Fibroblast of the aortic adventitia (primary cell): ENCODE measurements at places on chromosomes 3 and 15. TPM values are rescaled to one million over a fixed set of nuclear protein-coding genes. Genes with fewer than 3 reads are reported as not detected.

DNA sequence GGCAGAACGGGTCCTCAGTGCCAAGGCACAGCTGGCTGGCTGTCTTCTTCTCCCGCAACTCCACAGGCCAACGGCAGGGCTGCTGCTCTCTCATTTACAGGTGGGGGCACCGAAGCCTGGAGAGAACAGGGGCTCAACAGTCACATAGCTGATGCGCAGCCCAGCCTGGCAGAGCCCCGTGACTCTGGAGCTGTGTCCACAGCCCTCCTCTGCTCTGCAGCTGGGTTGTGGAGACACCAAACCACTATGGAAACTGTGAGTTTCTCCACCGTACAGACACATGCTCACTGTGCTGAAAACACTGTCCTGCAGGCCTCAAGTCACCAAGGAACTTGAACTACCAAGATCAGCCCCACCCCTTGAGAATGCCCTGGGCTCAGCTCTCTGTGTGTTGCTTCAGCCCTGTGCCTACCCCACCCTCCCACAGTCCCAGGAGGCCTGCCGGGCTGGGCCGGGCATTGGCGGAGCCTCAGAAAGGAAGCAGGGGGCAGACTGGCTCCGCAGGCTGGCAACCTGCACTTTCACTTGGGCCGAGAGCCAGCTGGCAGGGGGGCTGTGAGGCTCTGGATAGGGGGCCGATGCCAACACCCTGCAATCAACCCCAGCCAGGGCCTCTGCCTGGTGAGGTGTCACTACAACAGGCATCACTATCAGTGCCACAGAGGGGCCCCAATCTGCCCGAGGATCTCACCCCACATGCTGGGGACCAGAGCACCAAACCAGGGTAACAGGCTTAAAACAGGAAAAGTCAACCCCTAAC is 113.7 kb upstream of the RPL32 start:
- peak; percentile 34 for DNase-seq

- peak; percentile 88 for DNase-seq
Observed at GRCh38 chr3:59319442-59319841, 269.6 kb upstream of the CFAP20DC start.

- DNase-seq = no peak
Observed at GRCh38 chr3:31103623-31104180, 209.2 kb upstream of the GADL1 start.

RBM6 gene
- total RNA-seq = 48.5 and 82.5 TPM in 2 replicates

XCR1 gene
- total RNA-seq = not detected in 2 replicates

CACNA2D2 gene
- total RNA-seq = not detected in 2 replicates
